ENCODE measurements at places on chromosomes 5 and 9.

- no peak for DNase-seq
These were observed 296.3 kb upstream of the NMUR2 start for GRCh38 chr5:152701305-152701949.

DNA sequence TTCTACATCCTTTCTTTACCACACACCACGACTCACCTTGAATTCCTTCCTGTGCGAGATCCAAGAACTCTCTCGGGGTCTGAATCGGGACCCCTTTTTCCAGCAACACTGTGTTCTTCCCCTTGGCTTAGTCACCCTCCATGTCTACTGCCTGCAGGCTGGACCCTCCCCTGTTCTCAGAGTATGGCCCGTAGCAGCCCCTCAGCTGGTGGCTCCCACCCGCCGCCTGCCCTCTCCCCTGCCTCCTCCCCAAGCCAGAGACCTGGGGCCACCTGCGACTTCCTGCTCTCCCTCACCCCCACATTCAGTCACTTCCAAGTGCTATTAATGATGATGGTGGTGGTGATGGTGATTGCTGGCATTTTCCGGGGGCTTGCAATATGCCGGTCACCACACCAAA, 6.5 kb upstream of the IL4 start:
- no peak for DNase-seq

- no peak for DNase-seq
These were observed 9.8 kb downstream of the ACTL7B start for GRCh38 chr9:108845947-108846346.

DNA sequence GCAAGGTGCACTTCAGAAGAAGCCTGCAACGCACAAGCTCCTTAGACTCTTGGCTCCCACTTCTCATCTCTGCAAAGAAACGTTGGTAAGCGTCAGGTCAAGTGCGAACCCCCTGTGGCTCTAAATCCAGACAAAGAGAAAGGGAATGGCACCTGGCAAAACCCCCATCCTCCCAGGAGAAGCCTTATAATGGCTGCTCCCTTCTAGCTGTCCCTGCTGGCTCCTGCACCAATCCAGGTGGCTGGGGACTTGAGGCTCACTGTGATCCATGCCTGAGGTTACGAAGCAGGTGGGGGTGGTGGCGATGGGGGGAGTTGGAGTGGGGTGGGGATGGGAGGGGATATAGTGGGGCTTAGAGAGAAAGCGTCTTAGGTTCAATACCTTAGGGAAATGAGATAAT, 272.8 kb downstream of the DENND1A start:
- DNase-seq = no peak

- peak; percentile 56 for DNase-seq
These were observed 20.3 kb downstream of the KIF2A start for GRCh38 chr5:62326302-62326701.

- DNase-seq = no peak
These were observed 75.9 kb downstream of the SLC38A9 start for GRCh38 chr5:55636177-55636576.

DNA sequence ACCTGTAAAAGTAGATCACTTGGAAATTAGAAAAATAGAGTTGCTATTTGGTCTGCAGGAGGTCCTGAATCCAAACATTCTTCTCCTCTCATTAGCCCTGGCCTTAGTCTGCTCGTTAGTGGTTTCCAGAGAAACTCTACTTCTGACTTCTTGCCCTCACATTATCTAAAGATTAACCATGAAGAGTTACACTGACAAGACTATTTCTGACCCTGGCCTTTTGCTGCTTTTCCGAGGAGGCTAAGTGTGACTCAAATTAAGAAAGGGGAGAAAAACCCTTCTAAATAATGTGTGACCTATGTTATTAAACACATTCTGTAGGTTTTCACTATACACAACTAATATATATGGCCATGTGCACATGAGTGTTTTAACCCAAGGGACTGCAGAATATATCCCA, 302.4 kb downstream of the RAB3C start:
- no peak for DNase-seq

DNA sequence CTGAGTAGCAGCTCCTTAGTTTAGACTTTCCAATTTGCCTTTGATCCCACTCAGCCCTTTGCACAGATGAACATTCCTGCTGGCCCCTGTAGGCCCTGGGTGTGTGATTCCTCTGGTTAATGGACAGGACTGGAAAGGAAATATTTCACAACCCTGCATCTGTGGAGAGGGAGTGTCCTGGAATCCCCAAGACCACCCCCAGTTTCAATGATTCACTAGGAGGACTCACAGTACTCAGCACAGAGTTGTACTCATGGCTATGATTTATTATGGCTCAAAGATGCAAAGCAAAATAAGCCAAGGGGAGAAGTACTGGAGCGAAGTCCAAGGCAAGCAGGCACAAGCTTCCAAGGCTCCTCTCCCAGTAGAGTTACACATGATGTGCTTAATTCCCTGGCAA, 42.4 kb upstream of the TJP2 start:
- DNase-seq = no peak

DNA sequence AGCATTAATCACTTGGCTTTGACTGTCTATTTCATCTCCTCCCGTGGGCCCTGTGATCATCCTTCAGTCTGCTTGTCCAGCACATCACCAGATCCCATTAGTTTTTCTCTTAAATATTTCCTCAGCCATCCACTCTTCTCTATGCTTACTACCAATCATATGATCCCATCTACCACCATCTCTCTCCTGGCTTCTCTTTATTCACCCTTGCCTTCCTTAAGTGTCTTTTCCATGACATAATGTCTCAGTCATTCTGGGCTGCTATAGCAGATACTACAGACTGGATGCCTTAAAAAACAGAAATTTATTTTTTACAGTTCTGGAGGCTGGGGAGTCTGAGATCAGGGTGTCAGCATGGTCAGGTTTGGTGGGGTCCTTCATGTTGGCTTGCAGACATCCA, 208.4 kb upstream of the PPP1R2B start:
- no peak for DNase-seq

DNA sequence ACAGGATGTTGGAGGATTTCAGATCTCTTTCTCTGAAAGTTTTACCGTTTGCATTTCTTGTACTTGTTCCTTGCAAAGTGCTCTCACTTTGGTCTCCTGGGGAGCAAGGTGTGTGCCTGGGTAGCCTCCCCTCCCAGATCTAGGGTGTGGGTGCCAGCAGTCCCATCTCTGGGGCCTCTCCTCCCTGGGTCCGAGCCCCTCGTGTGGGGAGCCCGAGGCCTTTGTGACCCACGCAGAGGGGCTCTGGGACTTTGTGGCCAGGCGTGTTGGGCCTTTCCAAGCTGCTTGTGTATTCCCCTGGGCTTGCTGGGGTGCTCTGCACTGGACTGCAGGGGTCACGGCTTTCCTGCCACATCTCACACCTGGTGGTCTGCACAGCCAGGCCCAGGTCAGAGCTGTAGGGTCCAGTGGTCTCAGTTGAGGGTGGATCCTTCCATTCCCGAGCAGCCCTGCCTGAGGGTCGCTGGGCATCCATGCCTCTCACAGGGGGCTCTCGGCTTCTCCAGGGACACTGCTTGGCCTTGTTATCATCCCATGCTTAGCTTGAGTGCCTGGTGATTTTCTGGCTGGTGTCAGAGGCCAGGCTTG, 96.3 kb downstream of the CACNA1B start:
- no peak for DNase-seq

DNA sequence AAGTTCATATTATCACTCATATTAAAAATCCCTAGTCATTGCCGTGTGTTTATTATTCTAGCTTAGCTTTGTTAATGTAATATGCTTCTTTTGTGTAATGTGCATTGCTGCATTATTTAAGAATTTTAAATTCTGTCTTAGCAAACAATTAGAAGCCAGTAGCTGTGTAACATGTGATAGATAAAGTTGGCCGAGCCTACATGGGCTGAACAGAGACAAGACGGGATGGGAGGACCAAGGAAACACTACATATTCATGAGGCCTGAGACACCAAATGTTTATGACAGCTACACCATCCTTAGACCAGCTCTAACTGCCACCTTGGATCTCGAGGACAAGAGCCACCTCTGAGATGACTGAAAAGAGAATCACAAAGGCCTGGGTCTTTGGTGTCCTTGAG, 51.0 kb upstream of the COL15A1 start:
- no peak for DNase-seq

GRCh38 chr5:139733698-139734538, 61.7 kb upstream of the PSD2 start:
- DNase-seq = no peak

- DNase-seq = no peak
These were observed 4.6 kb downstream of the NIPAL4 start for GRCh38 chr5:157464519-157465171.

- no peak for DNase-seq
These were observed 166.1 kb downstream of the EDIL3 start for GRCh38 chr5:84218546-84218945.

DNA sequence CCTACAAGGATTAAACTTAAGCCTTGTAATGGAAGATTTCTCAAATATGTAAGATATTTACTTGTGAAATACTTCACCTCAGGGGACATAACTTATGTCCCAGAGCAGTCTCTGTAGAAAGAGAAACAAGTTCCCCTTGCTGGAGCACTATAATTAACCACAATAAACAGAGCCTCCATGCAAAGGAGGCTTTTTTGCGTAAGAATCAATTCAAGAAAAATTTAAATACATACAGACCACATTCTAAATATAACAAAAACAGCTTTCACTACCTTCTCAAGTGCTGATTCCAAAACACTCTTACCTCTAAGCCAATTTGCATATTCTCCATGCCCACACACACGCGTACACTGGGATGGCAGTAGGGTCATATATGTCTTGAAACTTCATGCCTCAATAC, 30.7 kb upstream of the CCNB1 start:
- DNase-seq = no peak

DNA sequence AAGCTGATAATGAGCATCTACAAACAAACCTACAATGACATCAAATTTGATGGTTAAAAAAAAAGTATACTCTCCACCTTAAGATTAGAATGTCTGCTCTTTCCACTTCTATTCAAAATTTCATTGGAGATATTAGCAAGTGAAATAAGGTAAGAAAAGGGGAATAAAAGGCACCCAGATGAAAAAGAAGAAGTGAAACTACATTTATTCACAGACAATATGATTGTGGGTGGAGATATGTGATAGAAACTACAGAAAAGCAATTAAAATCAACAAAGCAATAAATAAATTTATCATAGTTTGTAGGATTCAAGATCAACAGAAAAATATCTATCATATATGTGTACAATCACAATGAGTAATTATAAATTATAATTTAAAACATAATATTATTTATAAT, 395.1 kb upstream of the CCNH start:
- DNase-seq = no peak

- DNase-seq = no peak
These were observed 152.5 kb downstream of the INSYN2B start for GRCh38 chr5:169827769-169828168.

- no peak for DNase-seq
These were observed 33.5 kb downstream of the ELL2 start for GRCh38 chr5:95927927-95928723.

GRCh38 chr9:122392714-122393113, 21.9 kb downstream of the PTGS1 start:
- no peak for DNase-seq

- DNase-seq = no peak
These were observed 55.7 kb downstream of the VCAN start for GRCh38 chr5:83527221-83527620.

- DNase-seq = peak; percentile 80
These were observed 351.8 kb upstream of the ADAMTSL1 start for GRCh38 chr9:18122171-18122570.

GRCh38 chr9:109792951-109793546, 13.1 kb downstream of the PALM2AKAP2 start:
- no peak for DNase-seq

DNA sequence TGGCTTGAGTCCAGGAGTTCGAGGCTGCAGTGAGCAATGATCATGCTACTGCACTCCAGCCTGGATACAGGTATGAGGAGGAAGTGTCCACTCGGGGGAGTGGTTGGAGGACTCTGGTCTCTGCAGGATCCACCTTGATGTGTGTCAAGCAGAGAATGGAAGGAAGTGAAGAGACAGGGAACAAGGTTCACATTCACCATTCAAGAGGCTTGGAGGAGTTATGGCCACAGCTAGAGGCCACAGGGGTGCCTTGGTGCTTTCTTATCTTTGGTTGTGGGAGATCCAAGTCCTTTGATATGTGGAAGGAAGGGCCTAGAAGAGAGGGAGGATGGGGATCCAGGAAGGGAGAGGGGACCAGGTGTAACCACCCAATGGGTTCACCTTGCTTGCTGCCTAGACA, 5.4 kb upstream of the CERCAM start:
- no peak for DNase-seq

DNA sequence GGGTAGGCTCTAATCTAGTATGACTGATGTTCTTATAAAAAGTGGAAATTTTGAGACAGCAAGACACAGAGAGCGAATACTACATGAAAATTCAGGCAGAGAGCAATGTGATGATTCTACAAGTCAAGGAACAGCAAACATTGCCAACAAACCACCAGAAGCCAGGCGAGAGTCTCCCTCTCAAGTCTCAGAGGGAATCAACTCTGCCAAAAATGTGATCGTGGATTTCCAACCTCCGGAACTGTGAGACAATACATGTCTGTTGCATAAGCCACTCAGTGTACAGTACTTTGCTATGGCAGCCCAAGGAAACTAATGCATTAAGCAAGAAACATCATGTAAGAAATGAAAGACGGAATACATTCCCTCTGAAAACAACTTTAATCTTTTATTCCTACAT, 52.1 kb upstream of the CCNG1 start:
- DNase-seq = no peak

DNA sequence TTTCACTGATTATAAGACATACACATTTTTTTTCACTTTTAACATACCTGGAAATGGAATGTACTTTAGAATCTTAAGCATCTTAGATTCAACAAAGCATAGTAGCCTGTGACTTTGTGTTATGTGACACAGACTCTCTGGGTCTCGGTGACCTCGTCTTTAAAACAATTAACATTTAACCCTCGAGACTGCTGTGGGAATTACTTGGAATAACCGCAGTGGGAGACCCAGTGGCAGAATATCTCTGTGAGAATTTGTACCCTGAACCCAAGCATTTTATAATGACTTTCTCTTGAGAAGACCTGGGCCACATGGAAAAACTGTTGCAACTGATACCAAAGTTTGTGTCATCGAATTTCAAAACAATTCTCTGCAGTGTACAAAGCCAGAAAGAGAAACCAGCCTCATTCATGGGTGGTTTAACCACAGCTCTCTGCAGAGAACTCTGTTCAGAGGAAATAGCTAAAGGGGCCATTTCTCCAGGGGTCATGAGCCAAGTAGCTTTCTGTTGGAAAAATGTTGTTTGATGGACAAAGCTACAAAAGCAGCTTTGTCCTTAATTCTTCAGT, 10.0 kb upstream of the RETREG1 start:
- DNase-seq = peak; percentile 59

DNA sequence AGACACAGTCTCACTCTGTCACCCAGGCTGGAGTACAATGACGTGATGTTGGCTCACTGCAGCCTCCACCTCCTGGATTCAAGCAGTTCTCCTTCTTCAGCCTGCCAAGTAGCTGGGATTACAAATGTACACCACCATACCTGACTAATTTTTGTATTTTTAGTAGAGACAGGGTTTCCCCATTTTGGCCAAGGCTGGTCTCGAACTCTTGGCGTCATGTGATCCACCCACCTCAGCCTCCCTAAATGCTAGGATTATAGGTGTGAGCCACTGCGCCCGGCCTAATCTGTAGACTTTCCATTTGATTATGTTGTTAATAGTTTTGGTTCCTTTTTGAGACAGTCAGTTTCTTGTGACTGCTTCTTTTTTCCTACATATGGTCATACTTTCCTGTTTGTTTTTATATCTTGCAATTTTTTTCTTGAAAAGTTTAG, 31.0 kb downstream of the MTREX start:
- no peak for DNase-seq

GRCh38 chr9:117073539-117074341, 341.1 kb downstream of the ASTN2 start:
- no peak for DNase-seq

- DNase-seq = no peak
These were observed 6.3 kb downstream of the RCL1 start for GRCh38 chr9:4799033-4799430.
